BE2C (cell line): ENCODE measurements at places on chromosomes 6 and 20.

DNA sequence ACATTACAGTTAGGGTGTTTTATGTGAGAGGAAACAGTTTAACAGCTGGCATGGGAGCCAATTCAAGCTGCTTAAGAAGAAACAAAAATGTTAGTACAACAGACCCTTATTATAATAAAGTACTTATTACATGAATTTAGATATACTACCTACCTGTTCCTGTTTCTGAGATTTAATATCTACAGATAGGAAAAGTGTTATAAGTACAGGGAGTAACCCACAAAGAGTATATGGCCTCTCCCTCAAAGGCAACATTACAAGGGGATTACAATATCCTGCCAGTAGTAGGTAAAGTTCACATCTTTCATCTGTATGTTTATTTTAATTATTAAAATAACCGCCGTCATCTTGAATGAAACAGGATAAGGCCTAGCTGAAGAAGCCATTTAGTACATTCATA is 1.8 kb upstream of the ME1 start:
- no peak for DNase-seq

DNA sequence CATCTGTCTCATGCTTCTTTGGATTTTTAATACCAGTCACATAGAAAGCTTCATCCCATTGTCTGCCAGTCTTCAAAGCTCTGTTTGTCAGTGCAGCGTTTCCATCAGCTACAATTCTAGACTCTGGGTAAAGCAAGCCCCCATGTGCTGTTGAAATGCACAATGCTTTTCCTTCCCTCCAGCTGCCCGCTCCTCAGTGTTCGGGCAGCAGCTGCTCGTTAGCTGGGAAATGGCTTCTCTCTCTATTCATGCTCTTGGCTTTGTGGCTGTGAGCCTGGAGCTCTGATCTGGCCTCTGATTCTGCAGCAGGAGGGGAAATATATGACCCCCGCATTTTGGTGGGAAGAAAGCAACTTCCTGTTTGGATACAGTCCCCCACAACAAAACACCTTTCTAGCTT is 213.0 kb upstream of the CDYL start:
- DNase-seq, result no peak

DNA sequence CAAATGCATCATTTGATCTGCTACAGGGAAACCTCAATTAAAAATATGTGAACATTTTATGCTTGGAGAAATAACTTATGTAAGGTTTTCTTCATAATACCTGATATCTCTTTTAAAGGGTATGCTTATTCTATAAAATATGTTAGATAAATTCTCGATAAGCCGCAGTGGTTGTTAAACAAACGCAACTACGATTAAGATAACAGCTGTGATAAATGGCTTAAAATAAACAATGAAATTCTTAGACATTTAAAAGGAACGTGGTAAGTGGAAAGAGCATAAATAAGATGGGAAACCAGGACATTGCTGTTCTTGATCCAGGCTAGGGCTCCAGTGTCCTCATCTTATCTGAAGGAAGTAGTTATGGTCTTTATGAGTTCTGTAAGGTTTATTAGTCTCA is 415.9 kb downstream of the CD83 start:
- DNase-seq, result no peak

DNA sequence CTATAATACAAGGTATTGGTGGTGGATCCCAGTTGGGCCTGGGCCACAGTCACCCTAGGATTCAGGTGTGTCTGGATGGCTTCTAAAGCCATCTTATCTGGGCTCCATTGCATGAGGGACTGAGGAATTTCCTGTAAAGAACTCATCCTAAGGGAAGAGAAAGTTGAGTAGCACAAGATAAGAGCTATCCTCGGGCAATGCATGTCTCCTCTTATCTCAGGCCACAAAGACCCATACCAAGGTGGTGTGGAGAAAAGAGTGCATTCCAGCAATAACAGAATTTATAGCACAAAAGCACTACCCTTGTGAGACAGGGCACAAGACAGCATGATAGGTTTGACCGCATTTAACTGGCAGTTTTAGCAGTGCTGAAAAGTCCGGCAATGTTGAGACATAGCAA is 14.3 kb upstream of the MTRF1L start:
- no peak for DNase-seq

DNA sequence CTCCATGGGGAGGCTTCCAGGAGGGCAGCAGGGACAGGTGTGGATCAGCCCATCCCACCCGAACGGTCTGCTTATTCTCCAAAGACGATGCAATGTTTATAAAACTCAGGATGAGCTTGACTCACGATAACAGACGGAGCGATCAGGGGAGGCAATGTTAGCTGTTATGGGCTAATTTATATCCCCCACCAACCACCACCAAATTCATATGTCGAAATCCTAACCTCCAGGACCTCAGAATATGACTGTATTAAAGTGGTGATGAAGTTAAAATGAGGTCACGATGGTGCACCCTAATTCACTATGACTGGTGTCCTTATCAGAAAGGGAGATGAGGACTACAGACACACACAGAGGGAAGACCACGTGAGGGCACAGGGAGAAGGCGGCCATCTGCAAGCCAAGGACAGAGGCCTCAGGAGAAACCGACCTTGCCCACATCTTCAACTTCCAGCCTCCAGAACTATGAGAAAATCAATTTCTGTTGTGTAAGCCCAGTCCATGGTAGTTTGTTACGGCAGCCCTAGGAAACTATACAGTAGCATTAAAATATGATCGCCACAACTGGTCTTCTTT is 7.0 kb downstream of the ADTRP start:
- DNase-seq, result no peak

- DNase-seq, result no peak
Measured at GRCh38 chr20:16125816-16126215, 447.4 kb downstream of the KIF16B start.

DNA sequence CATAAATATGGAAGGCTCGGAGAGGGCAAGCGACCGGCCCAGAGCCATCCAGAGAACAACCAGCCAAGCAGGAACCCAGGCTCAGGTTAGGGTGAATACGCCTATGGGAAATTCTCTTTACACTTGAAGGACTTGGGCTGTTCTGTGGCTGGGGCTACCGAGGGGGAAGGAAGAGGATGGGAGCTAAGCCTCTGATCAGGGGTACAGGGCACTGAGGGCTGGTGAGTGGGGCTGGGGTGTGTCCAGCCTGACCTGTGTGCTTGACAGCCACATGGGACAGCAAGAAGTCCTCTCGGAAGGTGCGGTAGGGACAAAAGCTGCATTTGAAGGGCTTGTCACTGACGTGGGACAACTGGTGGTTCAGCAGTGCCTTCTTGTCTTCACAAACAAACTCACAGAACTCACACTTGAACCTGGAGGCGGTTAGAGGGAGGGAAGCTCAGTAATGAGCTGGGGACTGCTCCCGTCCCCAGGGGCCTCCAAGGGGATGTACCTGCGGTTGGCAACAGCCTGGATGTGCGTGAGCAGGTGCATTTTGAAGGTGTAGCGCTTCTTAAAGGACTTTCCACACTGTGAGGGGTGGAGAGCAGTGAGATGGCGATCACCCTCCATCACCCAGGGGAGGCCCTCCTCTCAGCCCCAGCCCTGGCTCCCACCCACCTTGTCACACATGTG is 11.9 kb downstream of the ZNF335 start:
- no peak for DNase-seq

DNA sequence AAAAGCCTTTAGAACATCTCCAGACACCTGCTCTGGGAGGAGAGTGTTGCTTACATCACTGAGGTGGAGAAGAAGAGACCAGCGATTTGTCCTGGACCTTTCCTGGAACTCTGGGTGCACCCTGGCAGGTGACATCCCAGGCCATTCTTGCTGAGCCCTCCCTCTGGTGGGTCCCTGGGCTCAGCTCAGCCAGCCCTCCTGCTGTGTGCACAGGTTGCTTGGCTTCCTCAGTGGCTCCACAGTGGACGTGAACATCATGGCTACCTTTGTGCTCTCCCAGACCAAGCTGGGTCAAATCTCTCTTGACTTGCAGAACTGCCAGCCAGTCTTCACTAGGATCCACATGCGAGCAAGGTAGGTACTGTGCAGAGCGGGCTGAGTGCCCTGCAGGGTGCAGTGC is 19.9 kb upstream of the BPIFA2 start:
- no peak for DNase-seq
